ENCODE measurements at places on chromosomes 7 and 10. TPM values are rescaled to one million over a fixed set of nuclear protein-coding genes. Genes with fewer than 3 reads are reported as not detected.

Gene MSS51
- total RNA-seq: 2.1 TPM

- DNase-seq: no peak
Measured at GRCh38 chr7:55052081-55052480, 33.3 kb downstream of the EGFR start.

Gene AKR1C8
- total RNA-seq: 0.31 TPM

DNA sequence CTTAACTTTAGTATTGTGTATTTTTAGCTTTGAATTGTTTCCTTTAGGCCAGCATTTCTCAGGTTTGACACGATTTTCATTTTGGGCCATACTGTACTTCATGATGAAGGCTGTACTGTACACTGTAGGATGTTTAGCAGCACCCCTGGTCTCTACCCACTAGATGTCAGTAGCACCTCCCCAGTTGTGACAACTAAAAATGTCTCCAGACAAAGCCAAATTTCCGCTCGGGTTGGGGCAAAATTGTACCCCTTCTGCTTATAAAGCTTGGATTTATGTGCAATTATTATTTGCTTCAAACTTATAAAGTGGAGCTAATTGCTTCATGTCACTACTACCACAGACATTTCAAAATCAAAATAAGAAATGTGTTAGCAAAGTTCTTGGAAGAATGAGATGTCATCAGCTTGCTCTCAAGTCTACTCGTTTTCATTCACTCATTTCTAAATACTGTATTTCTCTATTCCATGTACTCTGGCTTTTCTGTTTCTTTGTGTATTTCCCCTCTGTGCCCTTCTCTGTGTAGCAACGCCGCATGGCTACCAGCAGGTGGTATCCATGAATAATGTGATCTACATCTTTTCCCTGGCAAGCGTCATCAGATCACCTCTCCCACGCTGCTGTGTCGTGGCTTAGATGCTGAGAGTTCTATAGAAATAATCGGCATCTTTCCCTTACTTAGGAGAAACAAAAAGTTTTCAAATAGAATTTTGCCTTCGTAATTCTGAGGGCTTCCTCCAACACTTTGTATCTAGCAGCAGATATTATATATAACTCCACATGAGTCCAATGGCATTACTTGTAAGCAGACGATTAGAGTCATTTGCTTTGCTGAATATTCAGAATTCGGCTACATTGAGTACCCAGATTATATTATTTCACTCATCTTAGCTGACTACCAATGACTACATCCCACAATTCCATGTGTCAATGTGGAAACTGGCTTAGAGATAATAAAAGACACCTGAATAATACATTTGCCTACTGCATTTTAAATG, 47.8 kb upstream of the CALCR start:
- DNase-seq: no peak

GRCh38 chr7:76074972-76075370, 27.1 kb downstream of the MDH2 start:
- no peak for DNase-seq

Measured in right cardiac atrium (tissue), 5 donors.